GM03348 (cell line): ENCODE measurements at places on chromosomes 12 and 14.
A peak's percentile ranks its signal among the peaks of the same experiment; 100 is the strongest.

GRCh38 chr14:105838591-105839424, 312.4 kb downstream of the TMEM121 start:
- DNase-seq: no peak

DNA sequence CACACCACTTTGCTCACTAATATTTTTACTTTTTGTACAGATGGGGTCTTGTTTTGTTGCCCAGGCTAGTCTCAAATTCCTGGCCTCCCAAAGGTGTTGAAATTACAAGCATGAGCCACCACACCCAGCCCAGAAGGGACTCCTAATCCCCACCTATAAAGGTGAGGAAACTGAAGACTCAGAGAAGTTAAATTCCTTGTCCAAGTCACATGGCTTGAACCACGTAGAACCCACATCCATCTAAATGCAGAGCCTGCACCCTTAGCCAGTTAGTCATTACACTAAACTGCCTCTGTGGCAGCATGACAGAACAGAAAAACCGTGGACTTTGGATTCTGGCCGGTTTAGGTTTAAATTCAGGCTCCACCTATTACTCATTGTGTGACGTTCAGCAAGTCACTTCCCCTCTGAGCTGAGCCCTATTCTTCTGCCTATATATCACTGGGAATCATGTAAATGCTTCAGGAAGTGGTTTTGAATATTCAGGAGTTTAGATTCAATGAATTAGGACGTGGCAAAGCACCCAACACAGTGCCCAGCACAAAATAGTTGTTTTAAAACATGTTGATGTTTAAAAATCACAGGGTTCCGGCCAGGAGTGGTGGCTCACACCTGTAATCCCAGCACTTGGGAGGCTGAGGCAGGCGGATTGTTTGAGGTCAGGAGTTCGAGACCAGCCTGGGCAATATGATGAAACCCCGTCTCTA, 3.0 kb upstream of the CORO1C start:
- DNase-seq: peak; percentile 75

- no peak for DNase-seq
These were observed 7.8 kb downstream of the ATN1 start for GRCh38 chr12:6935371-6936193.

DNA sequence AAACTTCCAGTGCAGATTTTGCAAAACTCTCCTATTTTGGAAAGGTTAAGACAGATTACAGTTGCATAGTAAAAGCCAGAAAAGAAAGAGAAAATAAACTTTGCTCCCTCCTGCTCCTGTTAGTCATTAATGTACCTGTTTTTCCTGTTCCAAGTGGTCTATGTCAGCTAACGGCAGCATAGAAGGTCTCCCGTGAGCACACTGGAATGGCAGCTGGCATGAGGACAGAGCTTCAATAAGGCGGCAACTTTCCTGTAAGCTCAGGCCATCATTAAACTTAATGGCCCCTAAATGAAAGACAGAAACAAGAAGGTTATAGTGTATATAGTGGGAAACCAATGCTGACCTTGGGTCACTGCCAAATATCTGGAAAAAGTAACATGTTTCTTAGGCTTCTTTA, 16.0 kb downstream of the EIF2B2 start:
- no peak for DNase-seq

- no peak for DNase-seq
These were observed 321.0 kb downstream of the BCL11B start for GRCh38 chr14:98951031-98951430.
